COR-L47 (cell line): ENCODE measurements at places on chromosomes 7 and 10.

GRCh38 chr10:133359554-133359971, 1.7 kb upstream of the FUOM start:
- peak; percentile 63 for DNase-seq

- no peak for DNase-seq
Observed at GRCh38 chr10:114682532-114682931, 24.5 kb upstream of the ABLIM1 start.

DNA sequence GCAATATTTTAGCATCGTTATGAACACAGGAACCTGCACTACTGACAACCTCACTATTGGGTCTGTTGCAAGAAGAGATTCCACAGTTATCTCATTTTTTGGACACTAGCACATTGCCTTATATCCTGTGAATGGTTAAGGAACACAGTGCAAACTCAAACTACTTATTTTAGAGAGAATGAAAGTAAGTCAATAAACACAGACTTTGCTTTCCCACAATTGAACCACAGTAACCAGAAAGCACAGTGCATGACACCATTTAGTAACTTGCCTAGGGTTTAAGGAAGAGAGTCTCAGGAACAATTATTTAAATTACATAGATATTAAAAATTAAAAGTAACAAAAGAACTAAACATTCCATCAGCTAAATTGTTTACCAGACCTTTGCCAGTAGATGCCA, 468.8 kb downstream of the ZWINT start:
- no peak for DNase-seq

GRCh38 chr10:60820093-60820754, 41.9 kb downstream of the CDK1 start:
- DNase-seq = no peak

DNA sequence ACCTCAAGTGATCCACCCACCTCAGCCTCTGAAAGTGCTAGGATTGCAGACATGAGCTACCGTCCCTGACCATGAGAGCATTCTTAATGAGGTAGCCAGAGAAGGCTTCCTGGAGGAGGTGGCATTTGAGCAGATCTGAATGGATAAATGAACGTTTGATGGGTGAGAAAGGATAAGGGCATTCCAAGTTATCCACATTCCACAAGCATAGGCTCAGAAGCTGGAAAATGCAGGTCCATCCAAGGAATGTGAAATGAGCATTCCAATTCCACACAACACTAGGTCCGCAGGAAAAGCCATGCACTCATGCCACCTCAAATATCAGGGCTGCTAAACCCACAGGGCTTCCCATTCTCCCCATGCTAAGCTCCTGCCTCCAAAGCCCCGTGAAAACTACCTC, 17.0 kb downstream of the TMEM130 start:
- DNase-seq = no peak

DNA sequence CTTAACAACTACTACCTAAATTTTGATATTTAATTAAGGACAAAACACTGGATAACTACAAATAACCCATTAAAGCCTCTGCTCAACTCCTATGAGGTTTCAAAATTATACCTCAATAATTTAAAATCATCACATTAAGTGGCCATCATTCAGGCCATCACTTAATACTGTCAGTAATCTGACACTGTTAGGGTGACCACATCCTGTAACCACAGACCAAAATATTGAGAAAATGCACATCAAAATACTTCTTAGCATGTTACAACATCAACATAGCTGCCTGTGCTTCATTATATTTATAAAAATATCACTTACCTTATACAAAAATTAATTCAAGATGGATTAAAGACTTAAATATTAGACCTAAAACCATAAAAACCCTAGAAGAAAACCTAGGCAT, 23.3 kb downstream of the SEM1 start:
- no peak for DNase-seq

DNA sequence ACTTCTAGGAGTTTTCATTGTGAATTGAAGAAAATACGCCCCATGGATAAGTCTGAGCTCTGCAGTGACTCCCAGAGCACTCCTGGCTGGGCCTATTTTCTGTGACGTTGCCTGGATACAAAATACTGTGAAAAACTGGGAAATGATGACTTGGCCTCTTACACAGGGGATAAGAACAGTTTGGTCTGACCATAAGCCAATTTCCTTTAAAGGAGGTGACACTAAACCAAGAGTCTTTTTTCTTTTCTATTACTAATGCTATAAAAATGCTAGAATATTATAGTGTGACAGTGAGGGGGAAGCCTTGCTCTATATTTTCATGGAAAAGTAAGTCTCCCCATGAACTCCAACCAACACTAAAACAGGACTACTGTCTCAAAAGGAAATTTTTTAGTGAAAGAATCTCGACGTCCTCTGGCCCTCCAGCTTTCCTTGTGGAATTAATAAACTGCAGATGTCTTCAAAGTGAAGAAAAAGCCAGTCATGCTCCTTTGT, 45.5 kb downstream of the MYOF start:
- no peak for DNase-seq

DNA sequence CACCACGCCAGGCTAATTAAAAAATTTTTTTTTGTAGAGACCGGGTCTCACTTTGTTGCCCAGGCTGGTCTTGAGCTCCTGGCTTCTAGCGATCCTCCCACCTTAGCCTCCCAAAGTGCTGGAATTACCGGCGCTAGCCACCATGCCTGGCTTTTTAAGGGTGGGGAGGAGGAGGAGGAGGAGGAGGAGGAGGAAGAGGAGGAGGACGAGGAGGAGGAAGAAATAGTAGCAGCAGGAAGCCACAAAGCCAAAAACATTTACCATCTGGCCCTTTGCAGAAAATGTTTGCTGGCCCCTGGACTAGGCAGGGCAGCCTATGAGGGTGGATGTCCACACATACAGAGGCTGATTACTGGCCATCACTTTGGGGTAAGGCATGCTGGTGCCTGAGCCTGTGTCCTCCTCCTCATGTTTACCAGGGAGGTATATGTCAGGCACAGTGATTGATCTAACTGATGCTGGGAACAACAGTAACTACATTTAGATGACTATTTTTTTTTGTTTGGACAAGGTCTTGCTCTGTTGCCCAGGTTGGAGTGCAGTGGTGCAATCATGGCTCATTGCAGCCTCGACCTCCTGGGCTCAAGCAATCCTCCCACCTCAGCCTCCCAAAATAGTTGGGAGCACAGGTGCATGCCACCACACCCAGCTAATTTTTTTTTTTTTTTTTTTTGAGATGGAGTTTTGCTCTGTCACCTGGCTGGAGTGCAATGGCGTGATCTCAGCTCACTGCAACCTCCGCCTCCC, 122.1 kb downstream of the HIP1 start:
- DNase-seq = no peak

DNA sequence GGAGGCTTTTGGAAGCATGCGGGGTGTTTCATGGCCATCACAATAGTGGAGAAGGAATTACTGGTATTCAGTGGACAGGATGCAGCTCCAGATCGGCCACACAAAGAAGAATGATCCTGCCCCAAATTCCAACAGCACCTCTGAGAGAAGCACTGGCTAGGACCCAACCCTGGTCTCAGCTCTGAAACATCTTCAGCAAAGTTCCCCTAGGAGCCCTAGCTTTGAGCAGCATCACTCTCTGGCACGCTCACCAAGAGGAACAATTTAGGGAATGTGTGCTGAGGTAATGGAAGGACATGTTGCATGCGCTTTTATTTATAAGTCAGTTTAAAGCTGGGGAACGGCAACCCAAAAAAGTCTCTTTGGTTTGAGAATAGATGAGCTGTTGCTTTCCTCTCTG, 5.5 kb upstream of the OPN1SW start:
- DNase-seq = no peak

DNA sequence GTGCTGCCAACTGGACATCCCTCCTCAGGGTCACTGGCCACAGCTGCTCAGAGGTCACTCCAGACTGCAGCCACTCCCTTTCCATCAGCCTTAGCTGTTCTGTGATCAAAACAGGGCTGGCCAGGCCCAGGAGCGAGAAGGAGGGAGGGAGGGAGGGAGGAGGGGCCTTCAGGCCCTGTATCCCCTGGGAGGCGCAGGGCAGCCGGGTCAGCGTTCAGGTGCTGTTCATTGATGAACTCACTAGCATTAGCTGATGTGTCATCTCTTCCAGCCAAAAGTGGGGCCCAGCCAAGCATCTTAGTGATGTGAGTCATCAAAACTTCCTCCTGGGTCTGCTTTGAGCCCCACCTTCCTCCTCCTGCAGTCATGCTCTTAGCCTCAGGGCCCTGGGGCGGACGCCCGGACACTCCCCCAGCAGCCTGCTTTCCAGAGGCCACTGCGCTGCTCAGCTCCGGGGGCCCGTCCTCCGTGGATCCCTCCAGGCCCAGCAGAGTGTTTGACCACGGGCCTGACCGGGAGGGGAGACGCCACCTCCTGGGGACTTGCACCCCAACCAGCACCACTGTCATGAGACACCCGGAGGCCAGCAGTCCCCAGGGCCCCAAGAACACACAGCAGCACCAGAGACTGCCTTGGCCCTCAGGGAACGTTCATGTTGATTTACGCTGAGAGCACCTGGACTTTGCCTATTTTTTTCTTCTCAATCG, 149.2 kb downstream of the PRKAG2 start:
- DNase-seq = no peak

DNA sequence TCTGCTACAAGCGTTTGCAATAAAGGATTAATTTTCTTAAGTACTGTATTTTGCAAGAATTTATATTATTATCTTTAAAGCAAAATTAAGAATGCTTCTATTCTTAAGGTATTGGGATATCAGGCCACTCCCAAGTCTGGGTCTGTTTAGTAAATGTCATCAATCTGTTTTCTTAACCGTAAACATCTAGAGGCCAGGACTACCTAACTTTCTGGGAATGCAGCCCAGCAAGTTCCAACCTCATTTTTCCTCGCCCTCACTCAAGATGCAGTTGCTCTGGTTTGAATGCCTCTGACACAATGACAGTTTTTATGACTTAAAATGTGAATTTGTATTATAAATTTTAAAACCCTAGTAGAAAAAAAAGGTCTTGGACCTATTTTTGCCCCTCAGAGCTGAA, 143.5 kb downstream of the INHBA start:
- DNase-seq = no peak

DNA sequence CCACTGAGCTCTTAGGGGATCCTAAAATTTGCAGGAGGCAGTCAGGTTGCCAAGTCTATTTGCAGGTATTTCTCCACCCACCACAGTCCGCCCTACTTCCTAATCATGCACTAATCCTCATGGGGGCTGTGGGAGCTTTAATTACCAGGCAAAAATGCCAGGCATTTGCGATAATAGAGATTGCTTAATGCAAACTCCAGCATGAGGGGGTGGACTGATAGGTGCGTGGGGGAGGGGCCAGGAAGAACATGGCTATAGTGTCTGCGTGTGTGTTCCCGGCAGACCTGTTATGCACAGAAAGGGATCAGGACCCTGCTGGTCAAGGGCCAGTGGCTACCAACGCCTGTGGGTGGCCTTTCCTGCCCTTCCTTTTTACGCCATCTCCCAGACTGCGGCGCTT, 15.6 kb upstream of the AQP1 start:
- no peak for DNase-seq

DNA sequence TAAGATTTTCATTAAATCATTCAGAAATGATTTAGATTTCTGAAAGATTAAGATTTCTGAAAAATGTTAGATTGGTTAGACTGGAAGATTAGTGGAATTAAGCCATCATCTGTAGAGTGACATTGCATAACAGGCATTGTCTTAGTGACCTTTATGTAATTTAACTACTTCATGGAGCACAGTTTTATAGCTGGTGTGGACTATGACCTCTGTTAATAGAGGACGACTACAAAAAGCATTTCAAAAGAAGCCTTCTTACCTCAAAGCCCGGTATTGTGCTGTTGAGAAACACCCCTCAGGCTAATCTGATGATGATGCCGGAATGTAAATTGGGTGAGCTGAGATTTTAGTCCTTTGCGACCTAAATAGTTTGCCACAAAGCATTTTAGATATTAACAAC, 55.6 kb downstream of the GALNT11 start:
- no peak for DNase-seq

DNA sequence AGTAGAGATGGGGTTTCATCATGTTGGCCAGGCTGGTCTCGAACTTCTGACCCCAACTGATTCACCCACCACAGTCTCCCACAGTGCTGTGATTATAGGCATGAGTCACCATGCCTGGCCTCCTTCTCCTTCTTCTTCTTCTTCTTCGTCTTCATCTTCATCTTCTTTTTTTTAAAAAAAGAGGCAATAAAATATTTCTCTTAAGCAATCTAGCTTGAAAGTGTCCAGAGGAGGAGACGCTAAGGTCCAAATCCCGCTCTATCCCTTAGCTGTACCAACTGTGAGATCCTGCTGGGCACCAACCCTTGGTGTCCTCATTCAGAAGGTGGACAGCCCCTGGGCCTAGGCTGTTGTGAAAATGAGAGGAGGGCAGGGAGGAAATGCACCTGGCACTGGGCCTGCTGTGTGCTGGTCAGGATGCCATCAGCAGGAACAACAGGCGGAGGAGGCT, 13.9 kb upstream of the PSAP start:
- DNase-seq = no peak

DNA sequence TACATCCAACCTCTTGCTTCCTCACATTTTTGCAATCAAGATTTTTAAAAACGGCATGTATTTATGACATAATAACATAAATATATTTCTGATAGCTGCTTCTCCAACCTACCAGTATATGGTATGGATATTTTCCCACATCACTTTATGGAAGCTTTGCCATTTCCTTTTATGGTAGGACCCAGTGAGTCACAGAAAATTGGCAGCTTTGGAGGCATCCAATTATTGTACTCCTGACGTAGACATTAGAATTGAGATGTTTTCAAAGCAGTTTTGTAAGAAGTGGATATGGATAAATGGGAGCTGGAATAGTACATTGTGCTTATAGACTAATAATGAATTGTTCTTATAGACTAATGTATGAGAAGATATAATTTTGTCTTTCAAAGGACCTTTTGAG, 23.8 kb upstream of the BICC1 start:
- peak; percentile 23 for DNase-seq

DNA sequence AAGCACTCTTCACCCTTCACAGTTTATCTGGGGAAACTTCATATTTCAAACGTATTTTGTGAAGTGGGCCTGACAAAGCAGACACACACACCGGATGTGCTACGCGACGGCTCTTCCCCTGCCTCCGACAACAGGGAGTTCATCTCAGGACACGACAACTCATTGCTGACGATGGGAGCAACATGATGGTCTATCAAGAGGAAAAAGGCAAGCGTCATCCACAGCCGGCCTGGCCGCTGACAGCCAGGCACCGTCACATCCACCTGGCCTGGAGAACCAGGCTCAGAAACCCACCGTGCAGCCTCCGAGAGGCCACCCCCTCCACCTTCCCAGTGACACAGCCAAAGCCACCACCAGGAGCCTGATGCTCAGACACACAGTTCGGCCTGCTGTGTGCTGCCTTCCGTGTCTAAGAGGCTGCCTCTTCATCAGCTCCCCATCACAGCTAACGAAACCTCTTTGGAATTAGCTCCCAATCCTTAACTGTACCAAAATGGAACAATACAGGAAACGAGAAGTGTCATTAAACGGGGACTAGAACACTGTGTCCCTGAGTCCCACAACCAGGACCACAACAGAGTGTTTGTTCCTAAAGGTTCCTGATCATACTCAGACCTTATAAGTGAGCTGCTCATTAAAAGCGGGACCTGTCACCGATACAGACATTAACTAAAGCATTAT, 76.7 kb downstream of the SFMBT2 start:
- no peak for DNase-seq

GRCh38 chr10:27986821-27987220, 12.1 kb downstream of the ODAD2 start:
- DNase-seq = no peak

- DNase-seq = no peak
Observed at GRCh38 chr10:126536656-126537055, 133.8 kb downstream of the C10orf90 start.

GRCh38 chr10:14684354-14684753, 90.3 kb downstream of the FAM107B start:
- no peak for DNase-seq

- DNase-seq = no peak
Observed at GRCh38 chr10:71963351-71964097, 671 bp upstream of the CHST3 start.
